Stimulated activated CD4-positive, alpha-beta T cell treated with anti-CD3 and anti-CD28 coated beads, TNF-alpha, amount 100 ng/mL, for 48 hours (primary cell): ENCODE measurements at places on chromosomes 1 and 21.

GRCh38 chr1:32931760-32932159 is 30.6 kb upstream of the TMEM54 start:
- no peak for DNase-seq

DNA sequence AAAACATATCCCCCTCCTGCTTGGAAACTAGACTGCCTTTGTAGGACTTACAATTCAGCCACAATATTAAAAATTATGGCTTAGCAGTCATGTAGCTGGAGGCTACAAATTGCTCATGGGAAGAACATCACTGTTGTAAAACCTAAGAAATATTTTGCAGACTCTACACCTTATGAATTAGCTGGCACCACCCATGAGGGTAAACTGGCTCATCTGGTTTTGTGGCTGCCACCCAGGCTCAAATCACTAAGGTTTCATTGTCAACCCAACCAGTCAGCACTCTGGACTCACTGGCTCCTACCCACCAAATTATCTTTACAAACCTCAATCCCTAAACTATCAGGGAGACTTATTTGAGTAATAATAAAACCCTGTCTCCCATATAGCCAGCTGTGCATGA is 100.7 kb upstream of the OLFM3 start:
- no peak for DNase-seq

DNA sequence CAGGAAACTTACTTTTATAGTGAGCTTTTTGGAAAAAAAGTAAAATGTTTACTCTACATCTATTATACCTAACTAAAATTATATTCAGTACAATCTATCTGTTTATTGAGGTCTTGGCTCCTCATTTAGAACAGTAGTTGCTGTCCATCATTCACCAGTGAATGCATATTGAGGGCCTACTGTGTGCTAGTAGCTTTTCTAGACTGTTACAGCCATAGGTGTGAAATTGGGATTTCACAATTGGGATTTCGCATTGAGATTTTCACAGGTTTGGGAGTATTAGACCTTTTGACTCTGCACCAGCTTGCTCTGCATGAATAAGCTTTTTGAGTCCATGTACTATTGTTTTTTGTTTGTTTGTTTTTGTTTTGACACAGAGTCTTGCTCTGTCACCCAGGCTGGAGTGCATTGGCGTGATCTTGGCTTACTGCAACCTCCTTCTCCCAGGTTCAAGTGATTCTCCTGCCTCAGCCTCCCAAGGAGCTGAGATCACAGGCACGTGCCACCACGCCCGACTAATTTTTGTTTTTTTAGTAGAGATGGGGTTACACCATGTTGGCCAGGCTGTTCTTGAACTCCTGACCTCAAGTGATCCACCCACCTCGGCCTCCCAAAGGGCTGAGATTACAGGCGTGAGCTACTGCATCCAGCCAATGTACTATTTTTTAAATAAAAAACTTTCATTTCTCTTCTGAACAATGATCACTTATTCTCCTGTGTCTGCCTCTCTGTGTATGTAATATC is 47.2 kb upstream of the ERRFI1 start:
- no peak for DNase-seq

DNA sequence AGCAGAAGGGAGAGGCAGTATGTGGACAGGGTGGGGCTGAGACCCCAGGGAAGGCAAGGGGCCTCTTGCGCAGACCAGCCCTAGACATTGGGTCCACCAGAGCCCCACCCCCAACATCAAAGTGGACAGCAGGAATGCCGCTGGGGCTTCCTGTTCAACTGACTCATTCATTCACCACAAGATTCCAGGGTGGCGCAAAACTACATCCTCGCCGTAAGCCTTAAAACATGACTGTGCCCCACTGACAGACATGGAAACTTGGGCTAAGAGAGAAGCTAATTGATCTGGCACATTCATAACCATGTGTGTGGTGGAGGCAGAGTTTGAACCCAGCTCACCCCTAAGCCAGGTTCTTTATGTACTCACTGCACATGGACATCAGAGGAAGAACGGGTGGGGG is 14.0 kb downstream of the COL16A1 start:
- DNase-seq: no peak

GRCh38 chr21:44942566-44942965 is 2.7 kb downstream of the SLX9 start:
- no peak for DNase-seq

DNA sequence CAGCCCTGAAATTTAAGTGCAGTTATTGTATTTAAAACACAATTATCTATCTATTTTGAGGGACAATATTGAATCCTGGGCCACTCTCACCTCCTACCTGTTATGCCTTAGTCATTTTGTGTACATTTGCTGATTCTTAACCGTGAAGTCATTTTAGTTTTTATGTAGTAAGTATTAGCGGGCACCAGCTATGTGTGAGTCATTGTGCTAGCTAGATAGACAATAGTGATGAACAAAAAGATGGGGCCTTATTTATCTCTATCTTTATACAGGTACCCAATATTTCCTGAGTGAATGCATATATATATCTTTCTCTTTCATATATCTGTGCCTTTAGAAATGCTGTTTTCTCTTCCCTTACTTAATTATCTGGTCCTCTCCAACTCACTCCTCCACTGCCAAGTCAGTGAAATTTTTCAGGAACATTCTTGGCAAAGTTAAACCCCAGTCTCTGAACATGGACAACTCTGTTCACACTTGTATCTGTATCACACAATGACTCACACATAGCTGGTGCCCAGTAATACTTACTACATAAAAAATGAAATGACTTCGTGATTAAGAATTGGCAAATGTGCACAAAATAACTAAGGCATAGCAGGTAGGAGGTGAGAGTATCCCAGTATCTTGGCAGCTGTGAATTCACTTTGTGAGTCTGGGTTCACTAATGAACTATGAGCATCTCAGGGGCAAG is 166.0 kb upstream of the C8B start:
- no peak for DNase-seq

DNA sequence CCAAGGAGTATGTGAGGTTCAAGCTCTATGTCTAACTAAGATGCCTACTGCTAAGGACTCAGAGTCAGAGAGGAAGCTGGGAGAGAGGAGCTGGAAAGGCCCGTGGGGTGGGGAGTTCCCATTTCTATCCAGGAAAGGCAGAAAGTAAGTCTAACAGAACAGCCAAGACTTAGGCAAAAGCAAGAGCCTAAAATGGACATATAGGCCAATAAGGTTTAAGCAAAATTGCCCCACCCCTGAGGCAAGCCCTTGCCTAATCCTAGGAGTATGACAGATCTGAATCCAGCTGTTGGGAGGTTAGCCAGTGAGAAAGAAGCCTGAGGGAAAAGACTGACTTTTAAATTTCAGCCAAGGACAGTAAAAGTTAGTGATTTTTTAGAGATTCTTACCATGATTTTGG is 1.6 kb upstream of the KLHDC9 start:
- DNase-seq: no peak

- DNase-seq: no peak
Observed at GRCh38 chr1:167514288-167514687, 4.0 kb downstream of the CD247 start.

GRCh38 chr1:39895731-39896480 is 5.8 kb downstream of the MYCL start:
- no peak for DNase-seq

- no peak for DNase-seq
Observed at GRCh38 chr1:43285269-43285990, at the start of gene C1orf210. Gene C1orf210 (minus strand): TSS chr1:43285581. CDS start chr1:43283270, 2,311 bp downstream.

DNA sequence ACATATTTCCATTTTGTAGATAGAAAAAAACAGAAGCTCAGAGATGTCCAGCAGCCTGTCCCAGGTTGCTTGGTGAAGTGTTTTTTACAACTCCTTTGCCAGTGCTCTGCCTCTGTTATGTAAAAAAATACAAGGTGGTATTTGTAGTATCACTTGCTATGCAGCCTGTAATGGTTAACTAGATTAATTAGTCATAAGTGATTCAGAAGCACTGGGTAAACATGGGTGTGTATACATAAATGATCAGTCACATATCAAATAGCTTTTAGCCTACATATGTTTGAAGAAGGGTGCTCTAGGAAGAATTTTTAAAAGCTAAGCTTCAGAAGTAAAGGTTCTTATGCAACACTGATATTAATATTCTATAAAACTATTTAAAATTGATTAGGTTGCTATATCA is 70.0 kb upstream of the MAGI3 start:
- DNase-seq: no peak

DNA sequence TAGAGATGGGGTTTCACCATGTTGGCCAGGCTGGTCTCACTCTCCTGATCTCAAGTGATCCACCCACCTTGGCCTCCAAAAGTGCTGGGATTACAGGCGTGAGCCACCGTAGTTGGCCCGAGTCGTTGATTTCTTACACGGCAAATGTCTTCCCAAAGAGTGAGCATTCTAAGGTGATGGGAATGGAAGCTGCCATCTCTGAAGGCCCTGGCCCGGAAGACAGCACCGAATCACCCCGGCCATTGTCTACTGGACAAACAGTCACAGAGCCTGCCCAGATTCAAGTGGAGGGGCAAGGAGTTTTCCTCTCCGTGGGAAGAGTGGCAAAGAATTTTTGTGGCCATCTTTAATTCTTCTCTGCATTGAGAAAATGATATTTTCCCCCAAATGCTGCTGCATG is 92.1 kb upstream of the AJAP1 start:
- DNase-seq: no peak

GRCh38 chr1:43276673-43277072 is 6.9 kb downstream of the TMEM125 start:
- DNase-seq: no peak

- DNase-seq: no peak
Observed at GRCh38 chr1:225766967-225767633, 10.5 kb upstream of the SRP9 start.

DNA sequence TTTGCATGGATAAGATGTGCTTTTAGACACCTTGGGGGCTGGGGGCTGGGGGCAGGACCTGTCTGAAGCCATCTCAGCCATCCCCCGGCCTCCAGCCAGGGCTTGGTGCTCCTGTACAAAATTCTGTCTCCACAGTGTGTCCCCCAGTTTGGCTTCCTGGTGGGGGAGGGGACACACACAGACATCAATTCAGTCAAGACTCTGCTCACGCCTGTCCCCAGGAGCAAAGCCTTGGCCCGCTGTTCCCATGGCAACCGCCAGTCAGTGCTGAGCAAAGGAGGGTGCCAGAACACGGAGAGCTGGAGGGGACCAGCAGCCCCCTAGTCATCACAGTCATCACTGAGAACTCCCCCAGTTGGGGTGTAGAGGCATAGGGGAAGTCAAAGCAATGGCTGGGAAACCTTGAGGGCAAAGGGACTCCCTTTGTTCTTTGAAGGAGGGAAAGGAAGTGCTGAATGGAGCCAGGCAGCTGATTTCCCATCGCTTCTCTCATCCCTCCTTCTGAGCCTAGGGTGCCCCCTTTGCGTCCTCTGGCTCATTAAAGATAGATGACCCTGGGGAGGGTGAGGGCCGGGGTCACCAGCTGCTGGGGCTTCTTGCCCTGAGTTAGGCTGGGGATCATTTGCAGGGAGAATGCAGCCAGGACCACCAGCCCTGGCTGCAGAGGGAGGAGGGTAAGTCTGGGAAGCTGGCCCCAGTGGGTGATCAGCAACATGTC is 134.9 kb upstream of the IPO9 start:
- DNase-seq: no peak

- DNase-seq: no peak
Observed at GRCh38 chr1:164780863-164781262, 221.9 kb downstream of the PBX1 start.

GRCh38 chr21:45460611-45461368 is 55.8 kb downstream of the COL18A1 start:
- no peak for DNase-seq

GRCh38 chr1:91798241-91798648 is 87.7 kb downstream of the TGFBR3 start:
- DNase-seq: no peak

GRCh38 chr1:206066479-206067171 is 13.7 kb downstream of the RHEX start:
- no peak for DNase-seq

GRCh38 chr1:169945181-169945580 is 51.5 kb upstream of the SCYL3 start:
- DNase-seq: no peak

- no peak for DNase-seq
Observed at GRCh38 chr1:22812993-22813790, 102.6 kb downstream of the EPHB2 start.

- DNase-seq: no peak
Observed at GRCh38 chr1:112196731-112197130, 199.3 kb upstream of the CTTNBP2NL start.

GRCh38 chr21:27103768-27104167 is 136.9 kb upstream of the ADAMTS5 start:
- no peak for DNase-seq

- no peak for DNase-seq
Observed at GRCh38 chr1:54787604-54788003, 13.5 kb downstream of the TTC22 start.

DNA sequence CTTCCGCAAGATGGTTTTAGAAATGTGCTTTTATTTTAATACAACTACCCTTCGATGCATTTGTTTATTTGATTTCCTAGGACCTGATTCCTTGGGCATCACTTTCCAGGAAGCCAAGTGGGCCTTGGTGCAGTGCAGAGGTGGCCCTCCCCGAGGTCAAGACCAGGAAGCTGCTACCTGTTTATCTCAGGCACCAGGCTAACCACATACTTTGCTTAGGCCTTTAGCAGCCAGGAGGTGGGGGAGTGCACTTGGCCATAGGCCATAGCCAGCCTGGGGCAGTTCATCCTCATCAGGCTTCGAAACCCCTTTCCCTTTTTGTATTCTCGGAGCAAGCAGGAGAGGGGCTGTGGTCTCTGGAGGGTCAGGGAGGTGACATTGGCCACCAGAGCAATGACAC is 45.4 kb downstream of the SMYD2 start:
- DNase-seq: no peak

GRCh38 chr1:35573198-35574124 is at the start of gene TFAP2E:
Gene TFAP2E (plus strand): TSS chr1:35573314. CDS start chr1:35573578, 264 bp downstream.
- no peak for DNase-seq

GRCh38 chr1:167630568-167631385 is 745 bp downstream of the RCSD1 start:
- no peak for DNase-seq

GRCh38 chr21:36847189-36847588 is 119.3 kb downstream of the HLCS start:
- no peak for DNase-seq

DNA sequence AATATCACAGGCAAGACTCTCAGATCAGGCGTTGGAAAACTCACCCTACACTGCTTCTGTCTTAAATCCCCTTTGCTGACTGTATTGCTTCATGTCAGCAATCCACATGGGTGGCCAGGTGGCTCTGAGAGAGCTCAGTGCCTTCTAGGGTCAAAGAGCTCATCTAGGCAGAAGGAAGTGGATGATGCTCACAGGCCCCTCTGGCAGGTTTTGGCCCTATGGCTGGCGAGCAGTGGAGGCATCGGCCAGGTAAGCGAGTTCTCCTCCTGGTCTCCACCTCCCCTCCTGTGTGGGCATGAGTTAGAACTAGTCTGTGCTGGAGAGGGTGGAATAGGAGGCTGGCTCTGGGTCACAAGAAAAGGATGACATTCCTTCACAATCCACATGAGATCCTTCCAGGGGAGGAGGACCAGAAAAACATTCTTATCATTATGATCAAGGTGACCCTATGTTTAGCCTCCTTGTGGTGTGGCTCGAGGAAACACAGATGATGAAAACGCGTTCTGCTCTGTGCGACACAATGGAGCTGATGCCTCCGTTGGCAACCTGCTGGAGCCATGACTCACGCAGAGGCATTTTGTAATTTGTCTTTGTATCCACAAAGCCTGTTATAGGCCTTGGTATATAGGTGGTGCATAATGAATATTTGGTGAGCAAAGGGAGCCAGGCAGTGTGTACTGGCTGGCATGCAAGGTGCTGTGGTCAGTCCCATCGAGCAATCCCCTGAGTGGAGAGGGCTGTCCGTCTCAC is 264.6 kb upstream of the RAB4A start:
- no peak for DNase-seq

GRCh38 chr1:46472498-46473181 is 17.0 kb upstream of the DMBX1 start:
- no peak for DNase-seq
